ENCODE measurements at places on chromosomes 7 and 10.

- DNase-seq: no peak
Observed at GRCh38 chr10:22580711-22581110, 133.7 kb downstream of the PIP4K2A start.

- DNase-seq: no peak
Observed at GRCh38 chr10:123634221-123634620, 31.9 kb upstream of the GPR26 start.

DNA sequence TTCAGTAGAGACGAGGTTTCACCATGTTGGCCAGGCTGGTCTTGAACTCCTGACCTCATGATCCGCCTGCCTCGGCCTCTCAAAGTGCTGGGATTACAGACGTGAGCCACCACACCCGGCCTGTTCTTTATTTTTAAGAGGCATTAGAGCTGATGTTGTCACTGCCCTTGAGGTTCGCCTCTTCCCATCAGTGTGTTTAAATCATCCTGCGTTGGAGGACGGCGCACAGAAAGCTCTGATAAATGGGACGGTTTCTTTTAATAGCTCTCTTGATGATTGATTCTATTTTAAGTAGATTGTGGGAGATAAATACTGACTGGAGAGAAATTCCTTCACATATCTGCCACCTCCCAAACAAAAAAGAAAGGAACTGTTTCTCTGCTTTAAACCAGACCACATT, 29.0 kb downstream of the UPP1 start:
- DNase-seq: no peak

GRCh38 chr7:64886956-64887545, 16.0 kb upstream of the ZNF273 start:
- DNase-seq: no peak
